Stimulated activated CD4-positive, alpha-beta T cell treated with anti-CD3 and anti-CD28 coated beads, Interleukin-1b, Interleukin-23, amount 100 ng/mL, for 1 hour (primary cell): ENCODE measurements at places on chromosomes 11 and 22.

GRCh38 chr22:50613291-50613981 lies 12.8 kb downstream of the MAPK8IP2 start:
- no peak for DNase-seq

DNA sequence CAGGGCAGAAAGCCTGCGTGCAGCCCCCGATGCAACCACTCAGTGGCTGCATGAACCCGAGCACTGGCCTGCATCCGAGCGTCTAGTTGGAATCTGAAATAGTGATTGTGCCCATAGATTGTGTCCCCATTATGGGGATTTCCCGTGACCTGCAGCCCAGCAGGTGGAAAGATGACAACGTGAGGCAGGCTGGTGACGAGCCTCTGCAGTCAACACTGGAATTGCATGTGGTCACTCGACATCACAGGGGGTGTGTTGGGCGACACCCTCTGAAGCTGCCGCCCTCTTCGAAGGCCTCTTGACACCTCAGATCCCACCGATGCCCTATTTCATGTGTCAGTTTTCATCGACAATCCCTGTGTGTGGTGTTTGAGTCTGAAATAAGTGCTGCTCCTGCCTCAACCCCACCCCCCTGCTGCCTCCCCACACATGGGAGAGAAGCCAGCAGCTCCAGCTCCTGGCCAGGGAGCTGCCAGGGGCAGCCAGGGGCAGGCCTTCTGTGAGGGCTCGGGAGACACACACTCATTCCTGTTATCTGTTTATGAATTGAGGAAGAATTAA lies 172.0 kb upstream of the B3GAT1 start:
- DNase-seq = no peak

- no peak for DNase-seq
Measured at GRCh38 chr11:114296605-114297372, 590 bp downstream of the NNMT start.

- DNase-seq = no peak
Measured at GRCh38 chr11:117410861-117411710, 83.4 kb downstream of the CEP164 start.

DNA sequence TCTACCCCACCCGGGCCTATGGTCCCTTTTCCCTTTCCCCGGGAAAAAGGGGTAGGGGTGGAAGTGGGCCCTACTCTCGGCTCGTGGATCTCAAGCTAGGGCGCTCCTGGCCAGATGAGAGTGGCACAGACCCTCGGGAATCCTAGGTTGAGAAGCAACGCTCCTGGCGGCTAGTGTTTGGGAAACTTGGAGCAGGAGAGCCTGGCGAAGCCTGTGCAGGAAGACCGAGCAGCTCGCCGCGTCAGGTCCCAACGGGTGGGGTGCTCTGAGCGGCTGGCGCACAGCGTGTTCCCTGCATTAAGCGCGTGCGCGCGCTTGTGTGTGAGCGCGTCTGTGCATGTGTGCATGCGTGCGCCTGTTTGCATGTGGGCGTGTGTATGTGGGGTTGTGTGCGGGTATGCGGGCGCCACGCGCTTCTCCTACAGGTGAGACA lies 7.1 kb upstream of the FLI1 start:
- peak; percentile 39 for DNase-seq
